ENCODE measurements at places on chromosomes 4 and X.

DNA sequence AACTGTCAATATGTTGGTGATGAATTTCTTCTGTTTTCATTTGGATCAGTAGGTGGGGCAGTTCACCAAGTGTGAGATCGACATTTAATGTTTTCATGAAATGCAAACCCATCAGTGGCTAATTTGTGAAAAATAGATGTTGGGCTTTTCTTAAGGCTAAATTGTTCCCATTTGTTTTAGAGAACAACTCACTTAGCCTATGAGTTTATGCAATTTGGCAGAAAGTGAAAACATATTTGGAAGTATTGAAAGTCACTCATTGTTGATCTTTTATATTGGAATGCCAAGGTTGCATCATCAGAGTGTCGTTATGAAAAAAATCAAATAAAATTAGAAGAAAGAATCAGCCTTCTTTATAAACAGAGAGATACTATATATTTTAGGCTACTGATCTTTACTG, 132.4 kb downstream of the RPA4 start:
- DNase-seq, result no peak

- no peak for DNase-seq
These were observed 19.6 kb downstream of the TMEM187 start for GRCh38 chrX:153992180-153992579.

- no peak for DNase-seq
These were observed 77.1 kb downstream of the TBCK start for GRCh38 chr4:106238820-106239420.

GRCh38 chr4:139934708-139935195, 219.2 kb downstream of the MAML3 start:
- no peak for DNase-seq

DNA sequence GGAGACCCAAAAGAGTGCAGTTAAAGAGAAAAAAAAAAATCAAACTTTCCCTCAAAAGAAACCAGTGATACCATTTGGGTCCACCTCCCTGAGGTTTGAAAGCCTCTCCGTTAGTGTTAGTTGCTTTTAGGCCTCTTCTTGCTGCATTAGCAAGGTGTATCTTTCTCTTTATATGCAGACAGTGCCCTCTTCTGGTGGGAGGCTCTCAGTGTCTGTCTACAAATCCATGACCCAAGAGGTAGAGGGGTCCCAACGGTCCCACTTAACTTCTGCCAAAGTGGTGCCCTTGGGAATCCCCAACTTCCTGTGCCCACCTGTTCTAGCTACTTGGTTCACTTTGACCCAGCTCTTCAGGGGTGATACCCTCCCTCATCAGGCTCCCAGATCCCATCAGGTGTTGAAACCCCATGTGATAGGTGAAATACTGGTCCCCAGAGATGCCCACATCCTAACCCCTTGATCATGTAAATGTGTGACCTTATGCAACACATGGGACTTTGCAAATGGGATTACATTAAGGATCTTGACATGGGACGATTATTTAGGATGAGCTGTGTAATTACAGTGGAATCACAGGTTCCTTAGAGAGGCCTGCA, 63.7 kb upstream of the CD99 start:
- no peak for DNase-seq

DNA sequence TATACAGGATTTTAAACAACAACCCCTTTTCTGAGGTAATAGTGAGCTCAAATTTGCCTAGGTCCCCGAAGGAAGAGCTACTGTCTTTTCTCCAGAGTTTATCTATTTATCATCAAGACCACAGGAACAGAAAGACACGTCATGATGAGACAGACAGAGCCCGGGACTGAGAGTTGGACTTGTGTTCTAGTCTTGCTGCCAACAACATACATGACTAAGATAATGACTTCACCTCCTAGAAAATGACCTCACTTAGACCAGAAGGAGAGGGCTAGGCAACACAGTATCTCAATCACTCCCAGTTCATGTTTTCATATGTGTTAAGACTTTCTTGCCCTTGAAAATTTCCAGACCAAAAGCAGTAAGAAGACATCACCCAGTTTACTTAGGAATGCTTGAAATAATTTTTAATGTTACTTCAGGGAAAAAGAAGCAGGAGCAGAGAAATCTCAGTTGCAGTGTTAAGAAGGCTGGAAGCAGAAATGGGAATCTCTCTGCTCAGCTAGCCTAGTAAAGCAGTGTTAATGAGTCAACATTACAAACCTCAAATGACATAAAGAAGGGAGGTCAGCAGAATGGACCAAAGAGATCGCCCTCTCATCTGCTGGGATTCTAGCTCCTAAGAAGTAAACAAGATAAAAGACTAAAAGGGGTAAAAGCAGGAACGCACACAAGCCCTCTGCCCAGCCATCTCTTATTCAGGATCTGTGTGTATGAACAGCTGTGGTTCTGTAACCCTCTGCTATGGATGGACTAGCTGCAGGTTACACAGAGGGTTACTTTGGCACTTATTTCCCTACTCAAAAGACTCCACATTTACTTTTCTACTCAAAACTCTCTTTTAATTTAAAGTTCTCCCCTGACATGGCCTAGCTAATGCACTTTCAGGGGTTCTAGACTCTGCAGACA, 24.8 kb downstream of the PDGFC start:
- peak; percentile 61 for DNase-seq
